Right cardiac atrium (tissue), 5 donors: ENCODE measurements at places on chromosomes 12 and 14. TPM values are rescaled to one million over a fixed set of nuclear protein-coding genes. Genes with fewer than 3 reads are reported as not detected.

The TOGARAM1 gene
- 18.7 TPM for total RNA-seq

The PLCZ1 gene
- total RNA-seq = not detected

The LRRIQ1 gene
- total RNA-seq = 0.48 TPM

The CYP46A1 gene
- total RNA-seq = 8.1 TPM

The SIX4 gene
- total RNA-seq = 3.2 TPM

The MARK3 gene
- 92.9 TPM for total RNA-seq

The RNASE2 gene
- 2.3 TPM for total RNA-seq

The TMEM63C gene
- 0.23 TPM for total RNA-seq

The SELPLG gene
- 2.9 TPM for total RNA-seq

The ASCL1 gene
- not detected for total RNA-seq

The GALNT9 gene
- total RNA-seq = 0.21 TPM

The NTF3 gene
- total RNA-seq = 1.9 TPM

The TSPAN11 gene
- 4.1 TPM for total RNA-seq

The CALCOCO1 gene
- total RNA-seq = 218 TPM

The MYL2 gene
- total RNA-seq = 24.0 TPM

The SIRT4 gene
- 6.9 TPM for total RNA-seq

The DIO2 gene
- total RNA-seq = 1.6 TPM

The ADAMTS20 gene
- total RNA-seq = not detected

The CPNE6 gene
- not detected for total RNA-seq

The CCDC175 gene
- not detected for total RNA-seq

The KRT79 gene
- not detected for total RNA-seq

The ASIC1 gene
- total RNA-seq = 3.6 TPM

The HOXC9 gene
- total RNA-seq = not detected

The LRRK2 gene
- 11.2 TPM for total RNA-seq

The SCARB1 gene
- total RNA-seq = 22.9 TPM

The SDS gene
- total RNA-seq = not detected

The POTEG gene
- total RNA-seq = not detected

The RPGRIP1 gene
- total RNA-seq = 1.0 TPM

The EXOC3L4 gene
- 2.5 TPM for total RNA-seq

The GPD1 gene
- 18.4 TPM for total RNA-seq

The GTF2A1 gene
- 18.2 TPM for total RNA-seq

The SLC24A4 gene
- 0.56 TPM for total RNA-seq

The USP15 gene
- total RNA-seq = 51.3 TPM

The DNAJC22 gene
- 0.24 TPM for total RNA-seq

The AKAP3 gene
- 4.5 TPM for total RNA-seq

The PLBD1 gene
- total RNA-seq = 22.1 TPM

The GALNT6 gene
- 2.2 TPM for total RNA-seq

The SLC10A1 gene
- not detected for total RNA-seq

The GLIPR1L1 gene
- total RNA-seq = not detected

The PKP2 gene
- total RNA-seq = 374 TPM

The KRT71 gene
- not detected for total RNA-seq

The ERO1A gene
- total RNA-seq = 13.6 TPM

The ALX1 gene
- total RNA-seq = not detected

The IL31 gene
- not detected for total RNA-seq

The RASSF3 gene
- 111 TPM for total RNA-seq

The LBHD2 gene
- not detected for total RNA-seq

The OR6C2 gene
- total RNA-seq = not detected

The PCED1B gene
- total RNA-seq = 1.3 TPM

The CLEC6A gene
- not detected for total RNA-seq

The ANG gene
- 6.1 TPM for total RNA-seq

The GALNT8 gene
- 5.3 TPM for total RNA-seq

The KRT3 gene
- not detected for total RNA-seq

The UNC79 gene
- total RNA-seq = 0.21 TPM

The ABCC9 gene
- total RNA-seq = 52.5 TPM

The ACYP1 gene
- total RNA-seq = 14.2 TPM
